ENCODE measurements at places on chromosomes 3 and 15.
A peak's percentile ranks its signal among the peaks of the same experiment; 100 is the strongest.

DNA sequence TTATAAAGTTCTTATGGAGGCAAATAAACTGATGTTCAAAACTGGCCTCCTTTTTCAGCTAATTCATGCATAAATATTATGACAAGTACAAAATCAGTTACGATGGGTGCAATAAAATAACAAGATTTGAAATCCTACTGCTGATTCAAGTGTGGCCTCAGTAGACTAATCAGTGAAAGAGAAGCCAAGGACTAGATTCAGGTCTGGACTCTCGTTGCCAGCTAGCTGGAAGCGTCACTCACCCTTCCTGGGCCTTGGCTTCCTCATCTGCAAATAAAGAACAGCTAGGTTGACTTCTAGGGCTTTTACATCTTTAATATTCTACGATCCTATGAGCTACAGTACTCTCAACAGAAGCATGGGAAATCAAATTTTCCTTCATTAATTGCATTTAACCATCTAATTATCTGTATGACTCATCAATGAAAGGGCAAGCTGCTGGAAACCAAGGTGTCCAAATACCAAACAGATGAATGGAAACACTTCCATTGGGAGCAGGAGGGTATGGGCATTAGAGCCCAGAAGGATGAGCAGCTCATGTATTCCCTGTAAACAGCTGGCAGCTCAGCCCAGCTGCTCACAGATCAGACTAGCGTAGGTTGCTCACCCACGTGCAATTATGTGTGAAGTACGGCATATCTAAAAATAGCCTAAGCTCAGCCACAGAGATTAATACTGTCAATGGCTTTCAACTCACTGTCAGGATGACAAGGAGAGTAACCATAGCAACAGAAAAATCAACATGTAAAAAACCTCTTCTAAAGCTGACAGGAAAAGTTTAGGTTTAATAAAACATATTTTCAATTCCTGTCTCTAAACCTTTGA, 294.8 kb downstream of the PLCL2 start:
- DNase-seq = no peak

DNA sequence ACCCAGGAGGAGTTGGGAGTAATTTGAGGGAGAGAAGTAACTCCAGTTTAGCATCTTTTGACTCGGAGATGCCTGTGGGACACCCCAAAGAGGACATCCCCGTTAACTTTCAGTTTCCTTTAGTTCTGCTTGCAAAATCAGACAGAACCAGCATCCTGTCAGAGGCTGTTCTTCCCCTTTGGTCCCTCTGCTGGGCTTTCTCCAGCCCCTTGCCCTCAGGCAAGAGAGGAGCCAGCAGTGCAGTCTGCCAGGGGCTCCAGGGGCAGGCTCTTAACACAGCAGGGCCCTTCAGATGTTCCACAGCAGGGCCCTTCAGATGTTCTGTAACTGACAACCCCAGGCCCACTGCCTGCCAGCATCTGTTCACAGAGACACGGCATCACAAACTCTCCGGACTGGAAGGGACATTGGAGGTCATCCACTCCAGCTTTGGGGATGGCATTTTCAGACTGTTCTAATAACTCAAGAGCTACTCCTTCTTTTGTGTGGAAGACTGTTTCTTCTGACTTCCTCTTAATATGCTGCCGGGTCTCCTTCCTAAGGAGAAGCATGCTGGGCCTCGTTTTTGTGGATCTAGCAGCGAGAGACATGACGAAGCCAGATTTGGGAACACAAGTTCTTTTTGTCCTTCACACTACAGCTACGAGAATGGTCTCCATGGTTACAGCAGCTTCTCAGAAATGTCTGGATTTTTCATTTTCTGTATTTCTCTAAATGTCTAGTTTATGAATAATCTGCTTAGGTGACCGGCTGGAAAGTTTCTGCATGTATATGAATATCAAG, 51.9 kb downstream of the KY start:
- no peak for DNase-seq

DNA sequence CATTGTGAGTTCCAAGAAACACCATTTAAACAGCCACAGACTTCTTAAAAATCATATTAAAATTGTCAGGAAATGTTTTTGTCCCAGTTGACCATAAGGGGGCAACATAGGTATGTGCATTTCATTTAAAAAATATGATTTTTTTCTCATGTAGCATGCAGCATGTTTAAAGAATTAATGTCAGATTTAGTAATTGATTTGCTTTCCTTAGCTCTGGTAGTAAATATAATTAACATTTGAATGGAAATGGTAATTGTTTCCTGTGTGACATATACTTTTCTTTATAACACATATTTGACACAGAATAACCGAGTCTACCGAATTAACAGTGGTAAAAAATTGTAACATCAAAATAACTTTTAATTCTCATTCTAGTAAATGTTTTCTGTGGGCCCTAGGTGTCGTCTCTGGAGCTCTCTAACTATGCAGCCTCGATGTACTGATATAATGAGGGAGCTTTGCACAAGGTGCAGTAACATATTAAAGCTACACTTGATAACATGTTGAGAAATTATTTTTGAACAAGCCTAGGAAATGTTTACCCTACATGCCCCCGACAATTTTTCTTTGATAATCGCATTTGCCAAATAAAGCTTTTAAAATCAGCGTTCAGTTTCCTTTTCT, 34.9 kb downstream of the NXPE3 start:
- DNase-seq = no peak

DNA sequence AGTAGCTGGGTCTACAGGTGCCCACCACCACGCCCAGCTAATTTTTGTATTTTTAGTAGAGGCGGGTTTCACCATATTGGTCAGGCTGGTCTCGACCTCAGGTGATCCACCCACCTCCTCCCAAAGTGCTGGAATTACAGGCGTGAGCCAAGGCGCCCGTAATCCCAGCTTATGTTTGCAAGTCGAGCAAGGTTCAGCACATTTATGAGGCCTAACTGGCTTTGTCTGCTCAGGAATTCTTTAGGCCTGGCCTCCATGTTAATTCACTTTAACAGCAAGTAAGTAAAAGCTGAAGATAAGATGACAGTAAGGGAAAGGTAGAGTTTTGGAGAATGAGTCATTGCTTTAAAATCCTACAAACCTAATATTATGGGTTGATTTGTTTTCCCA, 24.6 kb downstream of the SIDT1 start:
- DNase-seq = no peak

DNA sequence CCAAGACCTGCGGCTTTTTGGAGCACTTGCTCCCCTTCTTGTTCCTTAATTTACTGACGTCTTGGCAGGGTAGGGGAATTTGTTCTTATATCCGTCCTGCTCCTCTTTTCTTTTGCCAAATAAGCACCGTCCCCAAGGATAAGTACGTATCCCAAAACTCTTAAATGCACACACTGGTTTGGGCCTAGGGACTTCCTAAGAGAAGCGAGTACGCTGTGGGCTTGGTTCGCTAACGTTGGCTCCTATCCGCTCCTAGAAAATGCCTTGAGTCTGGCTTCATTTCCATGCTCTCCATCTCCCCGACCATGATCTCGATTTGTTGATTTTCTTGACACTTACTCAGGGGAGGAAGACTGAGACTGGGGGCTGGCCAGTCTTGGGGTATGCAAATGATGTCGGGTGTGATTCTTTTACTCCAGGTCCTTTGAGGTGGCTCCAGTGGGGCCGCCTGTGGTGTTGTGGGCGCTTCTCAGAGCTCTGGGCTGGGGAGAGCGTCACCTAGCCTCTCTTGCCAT, 1.3 kb downstream of the MYRIP start:
- no peak for DNase-seq

DNA sequence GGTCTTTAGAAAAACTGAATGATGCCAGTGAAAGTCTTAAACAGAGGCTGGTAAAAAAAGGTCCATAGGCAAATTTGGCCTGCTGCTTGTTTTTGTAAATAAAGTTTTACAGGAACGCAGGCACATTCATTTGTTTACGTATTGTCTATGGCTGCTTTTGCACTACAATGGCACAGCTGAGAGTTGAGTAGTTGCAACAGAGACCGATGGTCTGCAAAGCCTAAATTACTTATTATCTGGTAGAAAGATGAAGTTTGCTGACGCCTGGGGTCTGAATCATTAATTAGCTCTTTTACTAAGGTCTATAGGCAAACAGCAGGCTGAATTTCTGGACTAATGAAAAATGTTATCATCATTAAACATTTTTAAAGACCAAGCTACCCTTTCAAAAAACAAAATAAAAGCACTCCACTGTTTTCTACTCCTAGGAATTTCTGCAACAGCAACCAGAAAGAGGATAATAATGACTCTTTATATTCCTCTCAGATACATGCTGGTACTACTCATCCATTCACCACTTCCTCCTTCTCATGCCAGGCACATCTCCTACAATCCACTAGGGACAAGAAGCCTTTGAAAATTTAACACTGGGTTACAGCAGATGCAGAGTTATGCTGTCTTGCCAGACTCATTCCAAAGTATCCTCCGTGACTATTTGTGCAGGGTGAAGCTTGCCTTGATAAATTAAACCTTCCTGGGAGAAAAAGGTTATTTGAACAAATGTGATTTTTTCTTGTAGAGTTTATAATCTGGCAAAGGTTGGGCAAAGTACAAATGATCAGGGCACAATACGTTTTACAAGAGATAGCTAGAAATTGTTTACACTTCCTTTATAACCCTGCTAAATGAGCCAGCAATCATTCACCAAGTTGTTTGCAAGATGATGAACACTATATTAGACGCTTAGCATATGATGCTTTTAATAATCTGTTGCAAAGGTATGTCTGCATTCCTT, 6.0 kb downstream of the GATM start:
- no peak for DNase-seq

- DNase-seq = no peak
These were observed 24.5 kb upstream of the RNF111 start for GRCh38 chr15:58962662-58963565.

GRCh38 chr15:63586790-63587189, 10.4 kb upstream of the FBXL22 start:
- no peak for DNase-seq

GRCh38 chr3:40793730-40794129, 269.0 kb downstream of the ZNF621 start:
- no peak for DNase-seq

- peak; percentile 85 for DNase-seq
These were observed 72.3 kb downstream of the CHSY1 start for GRCh38 chr15:101179341-101180153.

GRCh38 chr15:70580958-70581357, 182.4 kb downstream of the UACA start:
- no peak for DNase-seq

DNA sequence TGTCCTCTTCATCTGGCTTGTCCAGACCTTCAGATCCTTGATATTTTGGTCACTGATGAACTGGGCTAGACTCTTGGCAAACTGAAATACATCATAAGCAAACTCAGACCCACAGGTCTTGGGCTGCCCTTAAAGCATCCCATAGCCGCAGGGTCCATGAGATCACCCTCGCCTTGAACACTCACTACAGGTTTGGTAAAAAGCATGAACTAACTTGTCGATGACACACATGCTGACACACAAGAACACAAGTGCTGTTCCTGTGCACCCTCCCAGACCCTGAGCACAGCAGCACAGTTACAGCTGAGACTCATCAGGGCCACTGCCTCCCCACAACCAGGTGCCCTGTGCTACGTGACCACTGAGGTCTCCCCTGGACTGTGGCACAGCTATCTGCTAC, 21.0 kb downstream of the PFKFB4 start:
- no peak for DNase-seq

- DNase-seq = no peak
These were observed 27.1 kb upstream of the PIK3CB start for GRCh38 chr3:138861798-138862197.

DNA sequence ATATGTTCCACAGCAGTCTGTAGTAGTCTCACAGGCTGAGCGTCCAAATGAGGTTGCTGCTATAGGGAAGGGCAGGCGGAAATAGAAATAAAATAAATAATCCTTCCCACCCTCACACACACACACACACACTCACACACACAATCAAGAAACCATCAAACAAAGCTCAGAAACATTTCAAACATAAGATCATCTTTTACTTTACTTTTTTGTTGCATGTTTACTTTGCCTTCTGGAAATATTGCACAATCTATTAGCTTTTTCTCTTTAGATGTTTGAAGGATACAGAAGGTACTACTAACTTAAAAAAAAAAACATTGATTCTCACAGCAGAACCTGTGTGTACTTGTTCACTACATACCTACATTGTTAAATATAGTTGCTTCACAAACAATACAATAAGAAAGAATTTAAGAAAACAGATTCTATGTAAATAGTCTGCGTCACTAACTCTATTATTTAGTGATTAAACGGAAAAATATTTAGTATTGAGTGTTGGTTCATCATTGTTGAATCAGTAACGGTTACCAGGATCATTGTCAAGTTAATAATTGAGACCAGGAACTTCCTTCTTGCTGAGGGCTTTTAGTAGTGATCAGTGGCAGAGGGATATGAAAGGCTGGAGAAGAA, 20.5 kb downstream of the ALCAM start:
- DNase-seq = no peak

DNA sequence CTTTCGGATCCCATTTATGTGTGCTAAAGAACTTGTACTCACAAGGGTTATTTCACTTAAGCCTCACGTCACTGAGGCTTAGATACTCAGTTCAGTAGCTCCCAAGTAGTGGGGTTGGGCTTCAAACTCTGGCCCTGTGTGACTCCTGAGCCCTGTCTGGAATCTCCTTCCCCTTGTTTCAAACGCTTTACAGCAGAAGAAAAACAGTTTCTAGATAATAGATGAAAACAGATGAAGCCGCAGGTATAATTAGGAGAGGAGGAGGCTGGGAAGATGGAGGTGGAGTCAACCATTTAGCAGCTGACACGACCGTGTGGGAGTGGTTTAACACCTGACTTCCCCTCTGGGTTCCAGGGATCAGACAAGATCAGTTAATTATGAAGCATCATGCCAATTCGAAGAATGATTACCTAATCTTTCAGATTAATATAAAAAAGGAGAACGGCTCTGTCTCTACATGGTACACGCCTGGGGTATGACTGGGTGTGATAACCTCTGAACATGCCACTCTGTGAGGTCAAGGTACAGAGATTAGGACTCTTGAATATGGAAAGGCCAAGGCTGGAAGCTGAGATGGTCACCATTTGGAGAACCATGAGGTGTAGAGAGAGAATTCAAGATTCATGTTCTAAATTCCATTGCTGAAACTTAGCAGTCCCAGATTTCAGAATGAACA, 31.1 kb downstream of the TPM1 start:
- DNase-seq = no peak

GRCh38 chr15:71806452-71806931, 3.9 kb upstream of the NR2E3 start:
- no peak for DNase-seq

DNA sequence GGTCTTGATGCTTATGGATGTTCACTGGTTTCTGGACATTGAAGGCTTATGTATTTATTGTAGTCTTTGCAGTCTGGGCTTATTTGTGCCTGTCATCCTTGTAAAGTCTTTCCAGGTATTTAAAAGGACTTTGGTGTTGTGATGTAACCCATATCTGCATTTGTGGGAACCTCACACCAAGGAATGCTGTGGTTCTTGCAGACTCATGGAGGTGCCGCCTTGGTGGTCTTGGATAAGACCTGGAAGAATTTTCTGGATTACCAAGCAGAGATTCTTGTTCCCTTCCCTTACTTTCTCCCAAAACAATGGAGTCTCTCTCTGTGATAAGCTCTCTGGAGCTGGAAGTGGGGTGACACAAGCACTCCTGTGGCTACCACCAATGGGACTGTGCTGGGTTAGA, 363.5 kb upstream of the NECTIN3 start:
- no peak for DNase-seq
